ENCODE measurements at places on chromosomes 3 and 15.

- no peak for DNase-seq
Observed at GRCh38 chr3:176352716-176353334, 844.5 kb downstream of the TBL1XR1 start.

DNA sequence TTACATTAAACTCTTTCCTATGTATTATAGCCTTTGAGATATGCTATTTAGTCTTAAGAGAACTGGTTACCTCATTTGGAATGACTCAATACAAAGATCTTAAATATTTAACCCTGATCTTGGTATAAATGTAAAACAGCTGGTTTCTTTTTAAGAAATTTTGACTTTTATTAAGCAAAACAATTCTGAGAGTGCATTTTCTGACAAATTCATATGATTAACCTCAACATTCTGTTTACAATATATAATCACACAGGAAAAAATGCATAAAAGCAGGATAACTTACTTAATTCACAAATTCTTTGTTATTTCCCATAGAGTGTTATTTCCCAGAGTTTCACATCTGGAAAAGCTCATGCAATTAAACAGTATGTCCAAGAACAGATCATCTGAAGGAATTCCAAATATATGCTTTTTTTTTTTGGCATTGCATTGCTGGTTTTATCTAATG, 400.4 kb upstream of the THBS1 start:
- DNase-seq = no peak

- DNase-seq = no peak
Observed at GRCh38 chr3:52771334-52771681, 568 bp upstream of the NEK4 start.

DNA sequence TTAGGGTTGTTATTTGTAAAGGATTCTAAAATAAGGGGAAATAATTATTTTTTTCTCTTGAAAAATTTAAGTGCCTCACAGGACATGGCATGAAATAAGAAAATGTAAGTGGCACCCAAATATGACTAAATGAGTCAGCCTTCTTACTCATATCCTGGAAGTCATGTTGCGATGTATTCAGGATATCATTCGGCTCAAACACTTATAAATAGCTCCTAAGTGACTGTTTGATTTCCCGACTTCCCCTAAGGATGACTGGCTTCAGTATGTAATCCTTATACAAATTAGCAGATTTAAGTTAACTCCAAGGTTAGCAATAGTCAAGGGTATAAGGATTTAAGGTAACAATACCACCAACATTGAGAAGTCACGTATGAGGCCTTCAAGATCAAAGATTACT, 57.3 kb upstream of the OSTN start:
- DNase-seq = no peak

DNA sequence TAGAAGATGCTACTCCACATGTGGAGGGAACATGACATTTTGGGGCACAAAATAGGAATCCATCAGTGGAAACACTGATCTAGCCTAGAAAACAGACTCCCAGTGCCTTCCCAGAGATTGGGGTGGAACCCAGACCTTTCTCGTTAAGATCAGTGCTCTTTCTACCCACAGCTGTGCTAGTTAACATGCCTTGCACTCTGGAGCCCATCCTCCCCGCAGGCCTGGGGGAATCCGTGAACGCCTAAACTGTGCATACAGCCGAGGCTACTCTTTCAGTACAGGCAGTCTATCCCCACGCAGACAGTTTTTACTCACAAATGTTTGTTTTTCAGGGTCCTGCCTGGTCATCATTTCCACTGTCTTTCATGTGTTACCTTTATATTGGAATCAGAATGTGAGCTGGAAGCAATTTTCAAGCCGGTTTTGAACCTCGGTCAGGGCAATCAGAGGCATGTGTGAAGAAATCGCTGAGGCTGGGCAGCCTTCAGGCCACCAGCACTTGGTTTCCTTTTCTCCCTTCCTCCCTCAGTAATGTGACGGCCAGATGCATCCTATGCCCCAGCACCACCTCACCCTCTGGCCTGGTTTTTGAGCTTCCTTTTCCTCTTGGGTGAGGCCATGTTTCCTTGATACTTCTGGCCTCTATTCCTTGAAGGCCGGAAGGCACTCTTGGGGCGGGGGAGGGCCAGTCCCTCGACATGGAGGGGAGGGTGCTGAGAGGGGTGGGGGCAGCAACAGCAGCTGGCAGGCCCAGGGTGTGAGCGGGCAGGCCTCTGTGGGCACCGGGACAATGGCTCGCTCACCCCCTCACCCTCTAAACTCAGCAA, 123.6 kb upstream of the GALNT15 start:
- no peak for DNase-seq

DNA sequence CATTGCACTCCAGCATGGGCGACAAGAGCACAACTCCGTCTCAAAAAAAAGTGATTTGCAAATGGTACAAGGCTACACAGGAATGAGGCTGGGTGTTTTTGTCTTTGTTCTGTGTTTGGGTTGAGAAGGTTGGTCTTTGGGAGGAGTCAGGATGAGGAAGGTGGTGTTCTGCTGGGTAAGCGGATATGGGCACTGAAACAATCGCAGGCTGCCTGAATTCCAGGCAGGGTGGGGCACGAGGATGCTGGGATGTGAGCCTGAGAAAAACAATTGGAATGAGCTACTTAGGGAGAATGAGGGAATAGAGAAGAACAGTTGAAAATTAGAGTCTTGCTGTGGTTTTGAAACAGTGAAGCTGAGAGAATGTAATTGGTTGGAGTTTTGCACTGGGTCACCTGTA, 51.6 kb downstream of the ZBTB38 start:
- DNase-seq = no peak

- DNase-seq = no peak
Observed at GRCh38 chr3:182479419-182480336, 313.6 kb upstream of the ATP11B start.

- DNase-seq = no peak
Observed at GRCh38 chr15:60420203-60420716, 22.5 kb upstream of the ANXA2 start.

DNA sequence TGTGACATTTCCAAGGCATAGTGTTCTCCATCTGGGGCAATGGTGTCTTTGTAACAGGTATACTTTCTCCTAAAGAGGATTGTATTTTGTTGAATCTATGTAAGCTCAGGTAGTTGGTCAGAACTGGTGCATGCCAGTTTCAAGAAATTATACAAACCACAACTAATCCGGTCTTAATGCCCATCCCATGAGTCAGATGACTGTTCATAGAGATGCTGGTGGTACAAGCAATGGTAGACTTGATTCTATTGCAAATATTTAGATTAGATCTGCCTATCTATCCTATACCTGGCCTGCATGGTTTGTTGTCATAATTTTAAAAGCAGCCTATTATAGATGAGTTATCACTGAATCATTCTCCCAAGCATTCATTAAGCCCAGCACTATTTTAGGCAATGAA, 43.5 kb downstream of the ATP13A5 start:
- no peak for DNase-seq

DNA sequence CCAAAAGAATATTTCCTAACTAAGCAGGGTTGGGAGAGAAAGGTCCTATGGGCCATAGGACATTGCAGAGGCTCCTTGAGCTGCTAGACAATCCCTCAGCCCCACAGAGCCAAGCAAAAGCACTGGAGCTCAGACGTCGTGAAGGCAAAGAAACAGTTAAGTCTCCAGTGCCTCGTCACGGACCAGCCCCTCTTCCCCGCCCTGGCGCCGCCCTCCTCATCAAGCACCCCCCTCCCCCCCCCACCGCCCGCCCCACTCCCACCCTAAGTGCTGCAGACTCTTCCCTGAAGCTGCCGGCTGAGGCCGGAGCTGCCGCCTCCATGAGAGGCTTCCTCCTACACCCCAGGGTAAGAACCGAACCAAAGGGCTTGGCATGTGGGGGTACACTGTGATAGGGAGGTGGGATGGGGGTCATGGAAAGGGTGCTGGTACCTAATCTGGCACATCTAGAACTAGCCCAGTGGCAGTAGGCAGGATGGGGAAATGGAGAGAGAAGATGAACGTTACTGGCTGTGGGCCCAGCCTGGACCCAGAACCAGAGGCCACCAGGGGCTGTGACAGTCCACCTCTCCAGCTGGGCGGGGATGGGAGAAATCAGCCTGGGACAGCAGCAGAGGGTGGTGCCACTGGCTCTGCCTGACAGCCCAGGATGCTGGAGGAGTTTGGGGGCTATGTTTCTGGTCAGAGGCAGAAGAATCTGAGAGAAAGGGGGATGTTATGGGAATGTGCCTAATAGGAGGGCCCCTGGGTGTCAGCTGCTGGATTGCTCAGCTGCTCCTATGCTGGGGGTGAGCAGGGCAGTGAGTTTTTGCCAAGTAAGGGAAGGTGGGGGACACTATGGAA, at the start of gene MAP1A:
TSS of gene MAP1A (plus strand) at position 255 of the 843 bp plus-strand sequence. CDS start 3,866 bp downstream, outside the sequence.
- DNase-seq = no peak

DNA sequence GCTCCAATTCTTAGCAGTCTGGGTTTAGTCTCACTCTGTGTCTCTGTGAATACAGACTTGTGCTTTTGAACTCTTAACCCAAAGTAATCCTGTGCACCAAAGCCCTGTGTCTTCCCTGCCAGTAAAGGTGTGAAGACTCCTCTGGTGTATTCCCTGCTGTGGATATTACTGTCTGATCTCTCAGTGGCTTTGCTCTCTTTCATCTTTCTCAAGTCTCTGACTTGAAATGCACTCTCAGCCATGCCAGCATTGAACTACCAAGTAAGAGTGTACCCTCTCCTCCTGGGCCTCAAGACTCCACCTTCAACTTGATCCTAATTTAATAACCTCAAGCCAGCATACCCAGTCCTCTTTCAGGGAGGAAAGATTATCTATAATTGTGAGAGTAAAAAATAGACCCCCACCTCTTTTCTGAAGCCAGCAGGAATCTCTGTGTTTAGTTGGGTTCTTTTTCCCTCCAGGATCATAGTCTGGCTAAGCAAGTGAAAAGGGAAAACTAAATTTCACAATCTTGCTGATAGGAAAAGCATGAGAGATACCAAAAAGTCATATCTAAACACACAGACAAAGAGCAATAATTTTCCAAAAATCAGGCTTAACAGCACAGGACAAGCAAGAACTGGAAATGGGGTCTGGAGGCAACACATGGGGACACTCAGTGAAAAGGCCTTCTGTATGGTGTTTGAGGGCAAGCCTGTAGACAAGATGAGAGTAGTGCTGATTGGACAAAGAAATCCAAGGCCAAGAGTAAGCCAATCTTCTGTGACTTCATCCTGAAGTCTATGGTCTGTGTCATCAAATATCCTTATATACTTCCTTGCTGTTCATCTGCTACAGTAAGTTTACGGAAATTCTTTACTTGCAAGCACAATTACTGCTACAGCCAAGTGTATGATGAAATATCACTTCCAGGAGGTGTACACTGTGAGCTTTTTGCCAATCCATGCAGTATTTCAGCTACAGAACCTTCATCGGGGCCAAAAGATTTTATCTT, 296.1 kb upstream of the TGFBR2 start:
- DNase-seq = no peak

- no peak for DNase-seq
Observed at GRCh38 chr3:182650568-182651128, 142.7 kb upstream of the ATP11B start.

DNA sequence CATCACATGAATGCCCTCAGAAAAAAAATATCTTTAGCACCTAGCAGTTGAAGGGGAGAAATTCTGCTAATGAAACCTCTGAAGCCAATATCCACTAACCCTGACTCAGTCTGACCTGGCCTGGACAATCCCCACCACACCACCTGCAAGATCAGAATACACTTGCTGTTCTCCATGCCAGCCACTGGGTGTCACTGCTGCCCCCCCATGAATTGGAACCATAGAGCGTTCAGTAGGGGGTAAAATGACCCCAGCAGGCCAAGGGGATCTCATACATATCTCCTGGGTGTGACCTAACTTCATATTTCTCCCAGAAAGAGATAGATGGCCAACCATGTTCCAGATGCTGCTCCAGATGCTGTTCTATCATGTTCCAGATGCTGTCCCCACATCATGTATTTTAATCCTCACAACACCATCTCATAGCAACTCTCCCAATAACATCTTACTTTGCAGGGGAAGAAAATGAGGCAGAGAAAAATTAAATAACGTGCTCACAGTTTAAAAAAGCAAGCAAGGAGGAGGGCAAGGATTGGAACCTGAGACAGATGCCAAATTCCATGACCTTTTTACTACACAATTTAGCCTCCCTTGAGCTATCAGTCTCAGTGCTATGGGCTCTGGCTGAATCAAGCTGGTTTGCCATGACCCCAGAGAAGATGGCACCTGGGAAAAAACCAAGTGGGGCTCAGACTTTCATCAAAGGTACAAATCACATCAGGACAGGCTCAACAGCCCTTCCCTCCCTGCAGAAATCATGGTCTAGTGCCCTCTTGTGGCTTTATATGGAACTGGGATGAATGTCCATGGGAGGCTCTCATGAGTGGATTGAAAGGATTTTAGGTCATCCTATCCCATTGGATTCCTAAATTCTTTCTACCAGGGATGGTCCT, 12.4 kb downstream of the NTRK3 start:
- no peak for DNase-seq

DNA sequence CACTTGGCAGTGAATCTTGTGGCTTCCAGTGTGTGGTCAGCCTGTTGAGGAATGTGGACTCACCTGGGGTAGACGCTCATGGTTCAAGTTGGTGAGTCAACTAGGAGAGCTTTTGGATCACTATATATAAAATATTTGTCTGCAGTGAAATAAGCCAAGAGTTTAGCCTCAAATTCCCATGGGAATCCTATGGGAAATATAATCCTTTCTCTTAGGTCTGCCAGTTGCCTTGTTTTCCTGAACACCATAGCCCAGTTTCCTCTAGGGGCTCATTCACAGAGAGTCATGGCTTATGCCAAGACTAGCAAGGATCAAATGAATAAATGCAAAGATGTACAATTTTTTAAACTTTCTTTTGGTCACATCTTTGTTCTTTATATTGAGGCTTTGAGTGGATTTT, 100.1 kb upstream of the NPHP3 start:
- no peak for DNase-seq

DNA sequence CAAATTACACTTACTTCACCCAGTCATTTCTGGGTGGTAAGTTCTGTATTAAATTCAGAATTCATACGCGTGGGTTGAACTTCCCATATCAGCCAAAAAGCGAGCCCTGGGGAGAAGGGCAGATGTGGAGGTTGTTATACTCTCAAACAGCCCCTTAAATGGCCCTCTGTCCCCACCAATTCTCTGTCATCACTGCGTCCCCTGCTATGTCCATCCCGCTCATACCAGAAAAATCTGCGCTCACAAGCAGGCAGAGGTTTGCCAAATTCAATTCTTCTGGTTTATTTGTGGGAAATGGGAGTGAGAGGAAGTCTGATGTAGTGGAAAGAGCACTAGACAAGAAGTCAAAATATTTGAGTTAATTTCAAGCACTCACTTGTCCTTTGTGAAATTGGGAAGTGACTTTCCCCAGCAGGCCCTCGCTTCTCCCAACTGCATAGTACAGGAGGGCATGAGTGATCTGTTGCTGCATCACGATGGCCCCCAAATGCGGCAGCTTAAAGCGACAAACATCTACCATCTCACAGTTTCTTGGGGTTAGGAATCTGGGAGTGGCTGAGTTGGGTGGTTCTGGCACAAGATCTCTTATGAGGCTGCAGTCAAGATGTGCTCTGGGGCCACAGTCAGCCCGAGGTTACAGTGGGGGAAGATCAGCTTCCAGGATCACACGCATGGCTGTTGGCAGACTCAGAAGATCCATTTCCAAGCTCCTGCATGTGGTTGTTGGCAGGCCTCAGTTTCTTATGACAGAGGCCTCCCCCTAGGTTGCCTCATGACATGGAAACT, 67.7 kb downstream of the CPN2 start:
- DNase-seq = no peak

- no peak for DNase-seq
Observed at GRCh38 chr3:115627180-115628074, 4.1 kb downstream of the GAP43 start.

GRCh38 chr3:53225181-53225580, 30.6 kb downstream of the TKT start:
- DNase-seq = no peak

- DNase-seq = no peak
Observed at GRCh38 chr3:114794894-114795630, 352.0 kb downstream of the ZBTB20 start.

- no peak for DNase-seq
Observed at GRCh38 chr3:124258057-124258500, 266.2 kb upstream of the ROPN1 start.
